ENCODE measurements at places on chromosomes 12 and 14. TPM values are rescaled to one million over a fixed set of nuclear protein-coding genes. Genes with fewer than 3 reads are reported as not detected.

Gene IL22
- not detected for total RNA-seq

- no peak for DNase-seq
Observed at GRCh38 chr12:87815771-87816585, 213.2 kb downstream of the C12orf50 start.

GRCh38 chr14:68714991-68715924, 77.6 kb downstream of the ZFP36L1 start:
- DNase-seq = peak; percentile 23

DNA sequence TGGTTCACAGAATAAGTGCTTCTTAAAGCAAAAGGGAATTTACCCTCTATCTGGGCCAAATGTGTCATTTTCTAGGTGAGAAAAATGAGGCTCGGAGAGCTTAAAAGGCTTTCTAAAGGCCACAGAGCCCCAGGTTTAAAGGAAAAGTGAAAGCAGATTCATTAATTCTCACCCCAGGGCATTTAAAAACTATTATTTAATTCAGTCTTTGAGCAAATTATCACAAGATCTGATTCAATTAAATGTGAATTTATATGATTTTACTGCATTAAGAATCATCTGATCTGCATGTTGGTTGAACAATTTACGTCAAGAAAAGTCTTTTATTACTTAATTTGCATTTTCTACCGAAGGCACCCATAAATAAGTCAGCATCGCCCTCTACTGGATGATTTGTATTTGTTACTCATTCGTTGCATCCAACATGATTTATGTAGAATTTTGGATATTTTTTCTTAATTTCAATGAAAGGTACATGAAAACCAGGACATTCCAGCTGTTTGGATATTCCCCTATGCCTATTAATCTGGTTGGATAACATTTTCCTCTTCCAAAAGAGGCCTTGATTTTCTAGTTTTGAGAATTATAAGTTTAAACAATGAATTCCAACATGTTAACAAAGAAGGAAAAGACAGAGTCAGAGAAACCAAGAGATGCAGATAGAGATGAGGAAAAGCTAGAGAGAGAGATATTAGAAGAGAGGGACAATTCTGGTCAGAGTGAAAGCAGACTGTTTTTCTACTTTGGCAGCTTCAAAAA, 19.1 kb upstream of the DHRS7 start:
- DNase-seq = peak; percentile 10

DNA sequence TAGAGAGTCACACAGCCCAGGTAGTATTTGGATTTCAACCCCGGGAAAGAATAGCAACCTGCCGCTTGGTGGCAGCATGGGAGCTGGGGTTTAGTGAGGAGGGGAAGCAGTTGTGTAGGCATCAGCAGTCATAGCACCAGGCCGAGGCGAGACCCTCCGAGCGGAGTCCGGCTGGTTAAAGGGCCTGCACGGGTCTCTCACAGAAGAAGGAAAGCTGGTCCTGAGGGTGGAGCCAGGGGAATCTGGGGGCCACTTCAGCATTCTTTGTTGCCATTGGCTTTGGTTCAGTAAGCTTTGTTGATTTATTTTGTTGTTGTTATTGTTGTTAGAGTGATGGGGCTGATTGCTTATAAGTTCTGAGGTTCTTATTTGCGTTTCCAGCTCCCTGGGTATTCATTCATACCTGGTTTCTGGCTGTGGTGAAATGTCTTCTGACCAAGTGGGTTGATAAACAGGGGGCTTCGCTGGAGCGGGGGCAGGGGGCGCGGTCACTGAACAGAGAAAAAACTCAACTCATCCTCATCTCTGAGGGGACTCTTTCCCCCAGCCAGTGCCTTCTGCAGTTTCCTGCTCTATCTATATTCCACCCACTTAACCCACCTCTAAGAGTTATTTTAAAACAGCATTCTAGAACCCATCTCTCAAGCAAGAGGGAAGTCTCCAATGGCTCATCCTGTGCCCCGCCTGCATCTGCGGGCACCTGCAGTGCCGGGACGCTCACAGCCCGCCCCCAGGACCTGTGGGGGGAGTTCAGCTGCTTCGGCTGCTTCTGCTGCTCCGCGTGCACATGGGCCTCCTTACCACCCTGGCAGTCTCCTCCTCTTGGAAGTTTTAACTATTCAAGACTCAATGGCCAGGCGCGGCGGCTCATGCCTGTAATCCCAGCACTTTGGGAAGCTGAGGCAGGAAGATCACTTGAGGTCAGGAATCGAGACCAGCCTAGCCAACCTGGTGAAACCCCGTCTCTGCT, 11.6 kb downstream of the CKB start:
- DNase-seq = no peak

DNA sequence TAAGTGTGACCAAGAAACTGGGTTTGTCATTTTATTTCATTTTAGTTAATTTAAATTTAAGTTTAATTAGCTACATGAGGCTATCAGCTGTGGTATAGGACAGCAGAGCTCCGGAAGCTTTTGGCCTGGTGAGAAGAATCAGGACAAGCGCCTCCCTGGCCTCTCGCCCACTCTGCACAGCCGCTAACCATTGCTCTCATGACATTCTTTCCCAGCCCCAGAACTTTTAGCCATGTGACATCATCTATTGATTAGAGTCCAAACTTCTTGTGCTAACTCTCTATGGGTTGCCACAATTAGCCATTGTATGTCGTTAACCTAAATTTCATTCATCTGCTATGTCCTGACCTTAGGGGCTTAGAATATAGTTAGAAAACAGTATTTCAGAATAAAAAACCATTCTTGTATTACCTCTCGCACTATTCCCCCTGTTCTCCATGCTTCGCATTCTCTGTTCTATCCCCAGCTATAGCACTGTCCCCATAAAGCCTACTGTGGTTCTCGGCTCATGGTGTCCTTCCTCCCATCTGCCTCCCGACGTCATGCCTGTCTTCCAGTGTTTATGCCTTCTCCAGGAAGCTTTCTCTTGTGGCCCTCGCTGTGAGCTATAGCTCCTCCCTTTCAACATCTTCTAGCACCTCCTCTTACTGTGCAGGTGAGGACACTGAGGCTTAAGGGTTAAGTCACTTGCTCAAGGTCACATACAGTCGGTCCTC, 23.5 kb downstream of the SSH1 start:
- no peak for DNase-seq

GRCh38 chr12:109910969-109911348, 10.9 kb downstream of the TCHP start:
- peak; percentile 79 for DNase-seq

Gene CACNA1C
- not detected for total RNA-seq

DNA sequence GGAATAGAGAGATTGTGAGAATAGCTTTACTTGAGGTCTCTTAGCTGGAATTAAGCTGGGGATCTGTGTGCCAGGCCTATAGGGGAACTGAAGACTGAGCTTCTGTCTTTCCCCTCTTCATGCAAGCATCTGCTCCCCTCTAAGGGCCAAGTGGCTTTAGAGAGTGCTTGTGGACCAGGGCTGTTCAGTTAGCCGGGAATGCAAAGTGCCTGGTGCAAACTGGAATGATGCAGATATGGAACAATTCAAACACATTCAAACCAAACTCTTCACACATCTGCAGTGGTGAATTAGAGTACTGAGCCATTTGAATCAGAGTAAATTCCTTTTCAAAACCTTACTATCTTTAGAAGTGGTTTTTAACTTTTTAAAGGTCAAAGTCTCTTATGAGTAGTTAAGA, 99.0 kb downstream of the LIN7A start:
- no peak for DNase-seq

- DNase-seq = no peak
Observed at GRCh38 chr12:4031703-4032291, 158.6 kb upstream of the PARP11 start.

DNA sequence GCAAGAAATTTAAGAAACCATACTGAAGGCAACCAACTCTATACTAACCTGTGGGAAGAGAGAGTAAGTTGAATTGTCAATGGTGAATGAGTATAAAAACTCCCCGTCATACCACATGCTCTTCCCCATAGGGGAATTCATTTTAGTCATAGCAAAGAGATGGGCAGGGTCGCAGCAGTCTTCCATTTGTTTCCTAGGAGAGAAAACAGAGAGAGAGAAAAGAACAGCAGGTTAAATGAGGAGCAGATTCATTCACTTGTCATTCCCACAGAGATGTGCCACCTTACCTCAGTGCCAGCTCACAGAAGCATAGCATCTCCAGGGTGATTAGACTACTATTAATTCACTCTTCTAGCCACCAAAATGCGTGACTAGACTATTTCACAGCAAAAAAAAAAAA, 47.4 kb downstream of the ST8SIA1 start:
- DNase-seq = no peak

DNA sequence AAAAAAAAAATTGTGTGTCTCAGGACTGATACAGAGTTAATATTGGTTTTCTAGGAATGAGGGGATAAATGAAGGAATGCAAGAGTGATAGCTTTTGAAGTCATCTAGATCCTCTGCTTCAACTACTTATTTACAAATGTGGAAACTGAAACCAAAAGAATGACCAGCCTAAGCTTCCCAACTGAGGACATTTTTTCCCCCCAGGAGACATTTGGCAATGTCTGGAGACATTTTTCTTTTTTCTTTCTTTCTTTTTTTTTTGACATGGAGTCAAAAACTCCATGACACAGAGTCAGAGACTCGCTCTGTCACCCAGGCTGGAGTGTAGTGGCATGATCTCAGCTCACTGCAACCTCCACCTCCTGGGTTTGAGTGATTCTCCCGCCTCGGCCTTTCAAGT, 15.3 kb downstream of the DLK1 start:
- no peak for DNase-seq

Gene ZCRB1
- 46.6 TPM for total RNA-seq

- DNase-seq = peak; percentile 53
Observed at GRCh38 chr14:23939607-23940326, 13.8 kb upstream of the DHRS4 start.

Gene IAPP
- total RNA-seq = not detected

Gene LRRC43
- not detected for total RNA-seq

- DNase-seq = no peak
Observed at GRCh38 chr14:46417066-46417465, 234.5 kb downstream of the RPL10L start.

Gene KRT77
- not detected for total RNA-seq

DNA sequence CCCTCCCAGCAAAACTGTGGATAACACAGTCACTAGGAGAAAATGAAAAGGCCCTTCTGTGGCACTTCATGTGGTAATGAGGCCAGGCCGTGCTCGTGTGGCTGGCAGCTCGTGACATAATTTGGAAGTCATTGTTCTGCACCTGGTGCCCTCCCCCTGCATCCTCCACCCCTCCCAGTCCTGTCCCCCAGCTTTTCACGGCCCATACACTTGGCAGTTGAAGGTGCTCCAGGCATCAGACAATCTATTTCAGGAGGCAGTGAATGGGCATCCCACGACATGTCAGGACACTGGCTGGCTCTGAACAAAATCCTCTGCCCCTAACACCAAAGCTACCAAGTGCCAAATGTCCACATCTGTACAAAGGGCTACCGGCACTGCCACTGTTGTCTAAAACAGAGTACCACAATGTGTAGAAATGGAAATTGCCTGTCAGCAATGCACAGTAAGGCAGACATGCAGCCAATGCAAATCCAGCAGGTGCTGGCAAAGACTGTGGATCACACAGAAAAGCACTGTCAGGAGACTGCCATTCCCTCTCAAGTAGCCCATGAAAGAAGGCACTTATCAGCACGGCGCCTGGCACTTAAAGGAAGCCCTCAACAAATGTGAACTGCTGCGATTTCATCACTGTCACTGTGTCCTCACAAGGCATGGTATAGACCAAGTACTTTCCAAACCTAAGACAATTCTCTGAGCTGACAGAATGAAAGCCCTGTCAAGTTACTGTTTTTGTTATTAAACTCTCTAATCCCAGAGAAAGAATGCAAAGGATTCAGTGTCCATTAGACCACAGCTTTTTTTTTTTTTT, 39.1 kb downstream of the CORO1C start:
- DNase-seq = peak; percentile 44

- peak; percentile 65 for DNase-seq
Observed at GRCh38 chr12:459430-460258, at the start of gene B4GALNT3. TSS of gene B4GALNT3 (plus strand) at chr12:459939. CDS start at chr12:460377, 438 bp downstream.

Gene RFX4
- total RNA-seq = not detected

GRCh38 chr12:119920064-119920463, 42.9 kb upstream of the CIT start:
- no peak for DNase-seq

GRCh38 chr12:52310622-52311284, 10.4 kb downstream of the KRT83 start:
- no peak for DNase-seq

DNA sequence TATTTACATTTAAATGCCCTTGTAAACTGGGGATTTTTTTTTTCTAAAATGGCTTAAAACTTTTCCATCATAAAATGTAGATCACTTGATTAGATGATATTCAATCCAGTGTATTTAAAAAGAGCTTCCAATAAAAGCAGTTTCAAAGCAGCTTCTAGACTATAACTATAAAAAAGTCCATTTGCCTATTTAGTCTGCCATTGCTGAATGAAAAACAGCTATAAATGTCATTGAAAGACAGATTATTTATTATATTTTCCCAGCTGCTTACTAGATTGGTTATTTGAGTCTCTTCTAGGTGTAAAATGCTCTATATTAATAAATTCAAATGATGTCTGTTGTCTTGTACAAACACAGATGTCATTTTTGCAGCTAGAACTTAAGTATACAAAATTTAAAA, 414.8 kb downstream of the RMST start:
- no peak for DNase-seq

DNA sequence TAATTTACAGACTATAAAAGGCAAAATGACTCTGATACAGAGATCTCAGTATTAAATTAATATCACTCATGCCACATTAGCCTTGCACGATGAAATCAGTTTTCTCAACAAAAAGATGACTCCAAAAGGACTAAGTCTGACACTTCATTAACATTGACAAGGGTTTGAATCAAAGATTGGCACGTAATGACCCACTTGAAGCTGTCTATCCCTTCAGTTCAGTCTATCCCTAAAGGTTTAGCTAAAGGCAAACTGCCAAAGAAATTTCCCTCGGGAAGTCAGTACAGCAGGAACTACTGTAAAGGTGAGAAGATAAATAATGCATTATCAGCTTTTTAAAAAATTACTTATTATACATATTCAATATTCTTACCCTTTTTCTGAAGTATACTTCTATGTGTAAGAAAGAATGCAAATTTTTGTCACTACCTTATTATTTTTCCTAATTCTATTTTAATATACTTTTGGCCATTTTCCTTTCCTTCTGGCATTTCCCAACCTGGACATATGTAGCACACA, 127.1 kb downstream of the NELL2 start:
- DNase-seq = no peak

Gene RNASE7
- total RNA-seq = not detected

GRCh38 chr12:5777451-5777850, 167.6 kb downstream of the ANO2 start:
- DNase-seq = no peak

Gene ITGB7
- 3.5 TPM for total RNA-seq

DNA sequence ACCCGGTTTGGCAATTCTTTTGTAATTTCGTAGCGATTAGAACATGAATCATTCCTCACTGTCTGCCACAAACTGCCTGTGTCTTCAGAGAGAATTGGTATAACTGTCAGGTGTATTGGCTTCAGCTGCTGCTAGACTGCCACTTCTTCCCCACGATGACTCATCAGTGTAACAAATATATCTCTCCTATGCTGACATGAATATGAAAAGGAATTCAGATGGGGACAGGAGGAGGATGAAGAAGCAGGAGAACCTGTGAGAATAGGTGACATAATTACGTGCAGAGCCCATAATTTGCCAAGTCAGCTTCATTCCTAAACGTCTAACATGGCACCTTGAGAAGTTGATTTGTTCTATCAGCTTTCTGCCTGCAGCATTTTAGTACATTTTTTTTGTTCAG, 64.9 kb downstream of the FRMD6 start:
- no peak for DNase-seq

Gene TM9SF1
- total RNA-seq = 20.3 TPM

GRCh38 chr14:104895207-104895785, 29.4 kb upstream of the PLD4 start:
- DNase-seq = no peak

Gene TAS2R20
- 0.74 TPM for total RNA-seq

GRCh38 chr14:92677087-92677668, 71.2 kb downstream of the LGMN start:
- no peak for DNase-seq
